Right lung (tissue), 10 donors: ENCODE measurements at places on chromosomes 3 and 15. TPM values are rescaled to one million over a fixed set of nuclear protein-coding genes. Genes with fewer than 3 reads are reported as not detected.

CFAP20DC gene
- 6.2 TPM for polyA plus RNA-seq

SERPINI1 gene
- 17.1 TPM for polyA plus RNA-seq

FBLN2 gene
- 33.4 TPM for polyA plus RNA-seq

UQCC5 gene
- 24.3 TPM for polyA plus RNA-seq

PLA2G4F gene
- polyA plus RNA-seq, result 8.3 TPM

MYO5C gene
- polyA plus RNA-seq, result 37.5 TPM

RTP3 gene
- not detected for polyA plus RNA-seq

ARRDC4 gene
- 13.0 TPM for polyA plus RNA-seq

FBXO40 gene
- polyA plus RNA-seq, result 0.04 TPM

SLCO3A1 gene
- polyA plus RNA-seq, result 9.4 TPM

P2RY12 gene
- 2.2 TPM for polyA plus RNA-seq

GABPB1 gene
- polyA plus RNA-seq, result 29.3 TPM

PFN2 gene
- polyA plus RNA-seq, result 277 TPM

LMCD1 gene
- 81.8 TPM for polyA plus RNA-seq

RTP1 gene
- not detected for polyA plus RNA-seq

GP9 gene
- polyA plus RNA-seq, result 1.7 TPM

CLDN18 gene
- 70.1 TPM for polyA plus RNA-seq

PRR23E gene
- not detected for polyA plus RNA-seq

EEF1AKMT4 gene
- polyA plus RNA-seq, result 4.0 TPM

RBSN gene
- polyA plus RNA-seq, result 33.2 TPM

TRH gene
- 0.60 TPM for polyA plus RNA-seq

MESP2 gene
- not detected for polyA plus RNA-seq

ABI3BP gene
- polyA plus RNA-seq, result 72.7 TPM

MAP3K13 gene
- 36.5 TPM for polyA plus RNA-seq

SLC28A1 gene
- 0.10 TPM for polyA plus RNA-seq

REC114 gene
- 0.13 TPM for polyA plus RNA-seq

IMPG2 gene
- 0.80 TPM for polyA plus RNA-seq

THSD4 gene
- polyA plus RNA-seq, result 14.0 TPM

GRAMD2A gene
- polyA plus RNA-seq, result 9.6 TPM

ITIH4 gene
- polyA plus RNA-seq, result 11.1 TPM

OGG1 gene
- polyA plus RNA-seq, result 75.5 TPM

SLC9C1 gene
- polyA plus RNA-seq, result 1.1 TPM

CP gene
- 4.3 TPM for polyA plus RNA-seq

OR5K2 gene
- polyA plus RNA-seq, result 0.18 TPM

MAP4 gene
- polyA plus RNA-seq, result 181 TPM

C3orf49 gene
- polyA plus RNA-seq, result 0.73 TPM

C3orf80 gene
- polyA plus RNA-seq, result 5.2 TPM

LRRN1 gene
- 23.8 TPM for polyA plus RNA-seq

SLC2A2 gene
- 2.2 TPM for polyA plus RNA-seq

BFSP2 gene
- not detected for polyA plus RNA-seq

CAMK2N2 gene
- polyA plus RNA-seq, result 0.16 TPM

KBTBD8 gene
- 1.8 TPM for polyA plus RNA-seq

SPSB4 gene
- 5.5 TPM for polyA plus RNA-seq

FAM174B gene
- 41.8 TPM for polyA plus RNA-seq

CCR3 gene
- 0.21 TPM for polyA plus RNA-seq

ALDH1L1 gene
- polyA plus RNA-seq, result 0.40 TPM

AGBL1 gene
- polyA plus RNA-seq, result 0.06 TPM

CHRNA7 gene
- 31.8 TPM for polyA plus RNA-seq

NLGN1 gene
- 6.7 TPM for polyA plus RNA-seq

SOX2 gene
- polyA plus RNA-seq, result 23.7 TPM

CCR8 gene
- not detected for polyA plus RNA-seq

C3orf85 gene
- polyA plus RNA-seq, result not detected

SAMD7 gene
- not detected for polyA plus RNA-seq

ACKR4 gene
- 1.4 TPM for polyA plus RNA-seq

DZIP1L gene
- polyA plus RNA-seq, result 18.8 TPM
